ENCODE measurements at places on chromosomes 13 and 19.

DNA sequence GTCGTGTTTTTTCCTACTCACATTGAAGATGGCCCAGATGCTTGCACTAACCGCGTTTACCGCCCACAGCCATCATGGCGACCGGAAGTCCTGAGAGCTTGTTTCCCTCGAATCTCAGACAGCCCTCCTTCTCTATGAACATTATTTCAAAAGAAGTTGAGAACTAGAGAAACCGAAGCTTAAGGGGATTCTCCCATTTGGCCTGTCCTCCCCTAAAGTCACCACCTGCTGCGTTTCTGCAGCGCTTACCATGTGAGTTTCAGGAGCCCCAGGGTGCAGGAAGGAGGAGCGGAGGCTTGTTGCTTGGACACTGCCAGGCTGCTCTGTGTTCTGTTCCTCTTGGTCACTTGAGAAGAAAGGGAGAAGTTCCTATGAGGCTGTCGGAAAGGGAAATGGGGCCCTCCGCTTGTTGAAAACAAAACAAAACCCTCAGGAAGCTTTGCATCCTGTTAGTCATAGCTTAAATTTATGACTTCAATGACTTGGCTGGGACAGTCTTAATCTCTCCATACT, 6.2 kb downstream of the CARD8 start:
- DNase-seq, result no peak

- DNase-seq, result peak; percentile 76
These were observed 117.0 kb upstream of the POSTN start for GRCh38 chr13:37715606-37716015.

GRCh38 chr13:51355217-51355616, 15.7 kb downstream of the SERPINE3 start:
- no peak for DNase-seq

- DNase-seq, result no peak
These were observed 2890.6 kb downstream of the PCDH9 start for GRCh38 chr13:64339373-64340063.

DNA sequence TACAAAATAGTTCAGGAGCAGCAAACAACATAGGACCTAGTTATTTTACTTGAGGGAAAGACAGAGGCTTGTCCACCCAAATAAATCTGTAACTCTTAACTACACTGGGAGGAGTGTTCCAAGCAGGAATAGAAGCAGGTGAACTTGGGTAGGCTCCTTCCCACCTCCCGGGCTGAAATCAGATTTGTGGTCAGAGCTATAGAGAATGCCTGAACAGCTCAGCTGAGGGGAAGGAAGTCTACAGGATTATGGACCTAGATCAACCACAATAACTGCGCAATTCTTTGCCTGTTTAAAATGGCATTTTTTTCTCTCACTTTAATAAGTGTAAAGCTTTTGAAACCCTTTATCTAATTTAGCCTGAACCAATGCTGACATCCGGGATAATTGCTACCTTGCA, 73.5 kb upstream of the IRS2 start:
- DNase-seq, result no peak

DNA sequence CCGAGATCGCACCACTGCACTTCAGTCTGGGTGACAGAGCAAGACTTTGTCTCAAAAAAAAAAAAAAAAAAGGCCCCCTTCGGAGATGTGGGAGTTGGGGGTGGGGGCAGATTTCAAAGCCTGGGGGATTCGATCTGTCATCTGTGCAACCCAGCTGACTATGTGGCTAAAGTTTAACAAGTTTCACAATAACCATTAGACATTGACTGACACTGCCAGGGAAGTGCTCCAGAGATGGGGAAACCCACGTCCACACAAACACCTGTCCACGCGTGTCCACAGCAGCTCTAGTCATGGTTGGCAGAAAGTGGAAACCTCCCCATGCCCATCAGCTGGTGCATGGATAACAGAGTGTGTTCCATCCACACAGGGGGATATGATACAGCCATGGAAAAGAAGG, 37.6 kb upstream of the HOMER3 start:
- DNase-seq, result no peak

DNA sequence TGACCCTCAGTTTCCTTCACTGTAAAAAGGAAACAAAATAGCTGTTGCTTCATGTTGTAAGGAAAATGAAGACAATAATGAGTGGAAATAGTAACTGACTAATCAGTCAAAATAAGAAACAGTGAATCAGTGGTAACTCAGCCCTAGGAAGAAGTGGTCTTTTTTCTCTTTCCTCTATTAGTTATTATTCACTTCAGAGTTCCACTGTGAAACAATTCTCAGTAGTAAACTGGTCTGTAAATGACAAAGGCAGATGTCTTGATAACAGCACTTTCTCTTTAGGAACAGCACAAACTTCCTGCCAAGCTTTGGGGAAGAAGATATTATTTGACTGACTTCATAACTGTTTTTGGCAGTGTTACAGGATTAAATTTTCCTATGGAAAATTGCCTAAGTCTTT, 600.5 kb upstream of the KLHL1 start:
- DNase-seq, result peak; percentile 20

DNA sequence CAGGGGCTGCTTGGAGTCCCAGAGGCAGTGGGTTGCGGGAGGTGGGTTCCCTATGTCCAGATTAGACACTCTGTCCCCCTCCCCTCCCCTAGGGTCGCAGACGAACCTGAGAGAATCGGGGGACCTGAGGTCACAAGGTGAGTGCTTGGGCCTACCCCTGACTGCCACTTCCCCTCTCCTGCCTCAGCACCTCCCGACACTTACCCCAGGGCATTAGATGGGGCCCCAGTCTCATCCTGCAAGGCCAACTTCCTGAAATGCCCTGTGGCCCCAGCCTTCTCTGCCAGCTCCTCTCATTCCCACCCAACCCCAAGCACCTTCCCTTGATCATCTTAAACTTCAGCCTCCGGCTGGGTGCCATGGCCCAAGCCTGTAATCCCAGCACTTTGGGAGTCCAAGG, 23.0 kb downstream of the CKM start:
- DNase-seq, result no peak

- peak; percentile 99 for DNase-seq
These were observed 8.7 kb upstream of the KLF2 start for GRCh38 chr19:16315825-16316505.

DNA sequence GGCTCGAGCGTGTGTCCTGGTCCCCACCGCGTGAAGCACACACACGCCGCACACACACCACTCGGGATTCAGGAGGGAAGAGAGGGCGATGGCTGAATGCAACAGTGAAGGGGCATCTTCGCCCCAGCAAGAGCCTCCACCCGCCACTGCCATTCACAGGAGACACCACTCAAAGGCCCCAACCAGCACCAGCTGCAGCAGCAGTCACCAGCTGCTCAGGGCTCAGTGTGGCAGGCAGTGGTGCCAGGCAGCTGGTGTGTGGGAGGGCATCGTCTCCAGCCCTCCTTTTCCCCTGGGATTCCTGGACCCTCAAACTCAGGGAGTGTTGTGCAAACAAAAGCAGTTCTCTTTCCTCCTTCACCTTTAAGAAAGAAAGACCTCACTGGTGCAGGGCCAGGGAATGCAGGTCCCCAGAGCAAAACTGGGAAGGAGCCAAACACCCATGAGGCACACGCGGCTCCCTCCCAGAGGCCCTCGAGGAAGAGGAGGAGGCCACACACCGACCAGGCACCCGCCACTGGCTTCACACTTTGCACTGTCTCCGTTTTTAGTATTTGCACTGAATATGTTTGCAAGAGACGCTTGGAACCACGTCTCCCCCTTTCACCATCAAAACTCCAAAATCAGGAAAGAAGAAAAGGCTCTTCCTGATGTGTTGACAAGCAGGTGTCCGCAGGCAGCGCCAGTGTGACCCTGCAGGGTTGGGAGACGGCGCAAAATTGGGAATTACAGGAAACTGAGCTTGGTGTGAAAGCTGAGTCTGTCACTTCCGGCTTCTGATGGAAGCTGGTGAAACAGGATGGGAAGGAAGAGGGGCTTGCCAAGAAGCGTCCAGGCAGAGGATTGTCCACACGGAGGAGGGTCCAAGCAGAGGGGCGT, 26.4 kb upstream of the F7 start:
- DNase-seq, result no peak

GRCh38 chr19:46617601-46618000, 7.3 kb downstream of the PTGIR start:
- DNase-seq, result no peak

DNA sequence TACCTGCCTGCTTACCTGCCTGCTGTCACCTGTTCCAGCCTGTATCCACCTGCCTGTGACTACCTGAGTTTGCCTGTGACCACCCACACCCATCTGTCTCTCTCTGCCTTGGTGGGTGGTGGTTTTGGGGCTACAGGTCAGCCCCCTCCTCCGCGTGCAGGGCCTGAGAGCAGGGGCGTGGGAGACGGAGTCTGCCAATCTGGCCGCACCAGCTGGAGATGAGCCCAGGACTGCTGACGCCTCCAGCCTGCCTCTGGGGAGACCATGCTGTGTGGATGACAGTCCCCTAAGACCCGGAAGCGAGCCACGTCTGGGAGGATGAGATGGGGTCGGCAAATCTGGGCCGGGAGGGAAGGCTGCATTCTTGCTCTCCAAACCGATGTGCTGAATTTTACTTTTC, 15.9 kb upstream of the KCTD15 start:
- no peak for DNase-seq

- DNase-seq, result no peak
These were observed 14.8 kb upstream of the ZNF492 start for GRCh38 chr19:22619371-22619770.
